ENCODE measurements at places on chromosomes 1 and 21.

GRCh38 chr1:154992721-154993571 is 440 bp upstream of the LENEP start:
- H3K27me3 ChIP-seq, result no peaks in the 10 kb centered on the region
- peaks cover 19% of the 10 kb centered on the region for H3K36me3 ChIP-seq
- peaks cover 11% of the 10 kb centered on the region for H3K4me1 ChIP-seq
- no peak for DNase-seq

DNA sequence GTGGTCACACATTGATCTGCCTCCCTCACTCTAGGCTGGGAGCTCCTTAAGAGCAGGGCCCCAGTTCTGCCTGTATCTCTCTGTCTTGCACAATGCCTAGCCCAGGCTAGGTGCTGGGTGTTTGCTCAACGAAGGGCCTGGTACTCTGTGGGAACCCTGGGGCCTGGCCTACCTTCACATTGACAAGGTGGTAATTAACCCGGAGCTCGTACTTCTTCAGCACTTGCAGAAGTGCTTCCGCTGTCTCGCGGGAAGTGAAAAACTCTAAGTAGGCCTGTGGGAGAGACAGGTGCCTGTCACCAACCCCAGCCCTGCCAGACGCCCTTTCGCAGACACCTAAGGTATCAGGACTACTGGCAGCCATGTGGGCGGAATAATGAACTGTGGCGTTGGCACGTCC is 13.7 kb downstream of the MTHFR start:
- peak overlapping the region; percentile 15 for H3K27ac ChIP-seq
- H3K4me1 ChIP-seq, result peaks cover 13% of the 10 kb centered on the region
- no peak for DNase-seq
- H3K36me3 ChIP-seq, result peaks cover 41% of the 10 kb centered on the region
- H3K27me3 ChIP-seq, result no peaks in the 10 kb centered on the region

GRCh38 chr1:210989905-210990304 is 144.0 kb downstream of the KCNH1 start:
- H3K36me3 ChIP-seq, result peaks cover 20% of the 10 kb centered on the region
- H3K27ac ChIP-seq, result no peak overlapping the region
- peaks cover 9% of the 10 kb centered on the region for H3K27me3 ChIP-seq

GRCh38 chr1:85611856-85612255 is 31.3 kb downstream of the CCN1 start:
- peaks cover 34% of the 10 kb centered on the region for H3K4me1 ChIP-seq
- DNase-seq, result no peak
- H3K27ac ChIP-seq, result no peak overlapping the region

- no peaks in the 10 kb centered on the region for H3K27me3 ChIP-seq
- H3K27ac ChIP-seq, result peak overlapping the region; percentile 51
- peaks cover 41% of the 10 kb centered on the region for H3K4me1 ChIP-seq
Measured at GRCh38 chr1:65440322-65440900, 19.9 kb downstream of the LEPR start.

GRCh38 chr1:201429736-201430501 is 8.4 kb upstream of the TNNI1 start:
- H3K27me3 ChIP-seq, result no peaks in the 10 kb centered on the region
- H3K4me1 ChIP-seq, result no peaks in the 10 kb centered on the region
- H3K4me3 ChIP-seq, result no peak overlapping the region
- no peak for DNase-seq
- no peak overlapping the region for H3K27ac ChIP-seq
- H3K36me3 ChIP-seq, result no peaks in the 10 kb centered on the region

DNA sequence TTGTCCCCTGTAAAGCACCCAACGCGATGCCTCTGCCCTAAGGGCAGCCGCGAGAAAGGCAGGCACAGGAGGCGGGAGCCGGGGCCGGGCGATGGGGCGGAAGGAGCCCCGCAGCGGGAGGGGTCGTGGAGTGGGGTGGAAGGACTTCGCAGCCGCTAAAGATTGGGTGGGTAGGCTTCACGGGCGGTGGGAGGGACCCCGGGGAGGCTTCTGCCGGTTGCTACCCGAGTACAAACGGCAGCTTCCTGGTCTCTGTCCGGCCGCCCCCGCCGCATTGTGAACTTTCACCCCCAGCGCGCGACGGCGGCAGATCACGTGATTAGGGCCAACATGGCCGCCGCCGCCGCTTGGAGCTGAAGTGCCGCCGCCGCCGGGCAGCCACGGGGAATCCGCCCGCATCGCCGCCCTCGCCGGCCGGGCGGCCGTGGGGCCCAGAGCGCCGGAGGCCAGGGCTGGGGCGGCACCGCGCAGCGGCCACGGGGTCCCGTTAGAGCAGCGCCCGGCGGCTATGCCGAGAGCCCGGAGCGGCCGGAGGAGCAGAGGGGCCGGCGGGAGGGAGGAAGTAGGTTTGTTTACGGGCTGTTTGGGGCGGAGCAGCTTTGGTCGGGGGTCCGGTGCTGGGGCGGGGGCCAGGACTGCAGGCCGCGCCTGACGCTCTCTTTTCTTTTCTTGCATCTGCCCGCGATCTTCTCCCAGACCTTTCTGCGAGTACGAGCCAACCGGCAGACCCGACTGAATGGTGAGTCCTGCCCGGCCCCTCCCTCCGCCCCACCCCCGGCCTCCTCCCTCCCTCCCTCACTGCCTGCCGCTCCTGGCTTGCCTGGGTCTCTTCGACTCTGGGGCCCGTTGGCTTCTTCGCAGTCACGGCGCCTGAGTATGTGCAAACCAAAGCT is 42.4 kb downstream of the TMEM53 start:
- peak; percentile 84 for DNase-seq
- H3K4me1 ChIP-seq, result peaks cover 26% of the 10 kb centered on the region
- H3K27ac ChIP-seq, result peak overlapping the region; percentile 95
- H3K4me3 ChIP-seq, result peak overlapping the region; percentile 83
- peaks cover 35% of the 10 kb centered on the region for H3K36me3 ChIP-seq

DNA sequence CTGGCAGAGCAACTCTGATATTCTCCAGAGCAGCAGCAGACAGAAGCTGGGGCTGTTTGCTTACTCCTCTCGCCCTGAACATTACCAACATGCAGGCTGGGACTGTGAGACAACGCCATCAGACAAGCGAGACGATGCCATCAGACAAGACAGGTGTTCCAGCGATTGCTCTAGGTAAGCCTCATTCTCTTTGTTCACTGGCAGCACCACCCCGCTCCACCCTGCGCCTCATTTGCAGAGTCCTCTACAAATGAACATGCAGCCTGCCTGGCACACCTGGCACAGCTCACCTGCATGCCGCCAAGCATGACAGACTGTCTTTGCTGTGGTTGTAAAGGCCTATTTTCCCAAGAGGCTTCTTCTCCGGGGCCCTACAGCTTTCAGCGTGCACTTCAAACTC is 346.2 kb downstream of the SMYD3 start:
- H3K4me1 ChIP-seq, result peaks cover 35% of the 10 kb centered on the region
- no peaks in the 10 kb centered on the region for H3K36me3 ChIP-seq
- no peak overlapping the region for H3K27ac ChIP-seq
- H3K4me3 ChIP-seq, result no peak overlapping the region

DNA sequence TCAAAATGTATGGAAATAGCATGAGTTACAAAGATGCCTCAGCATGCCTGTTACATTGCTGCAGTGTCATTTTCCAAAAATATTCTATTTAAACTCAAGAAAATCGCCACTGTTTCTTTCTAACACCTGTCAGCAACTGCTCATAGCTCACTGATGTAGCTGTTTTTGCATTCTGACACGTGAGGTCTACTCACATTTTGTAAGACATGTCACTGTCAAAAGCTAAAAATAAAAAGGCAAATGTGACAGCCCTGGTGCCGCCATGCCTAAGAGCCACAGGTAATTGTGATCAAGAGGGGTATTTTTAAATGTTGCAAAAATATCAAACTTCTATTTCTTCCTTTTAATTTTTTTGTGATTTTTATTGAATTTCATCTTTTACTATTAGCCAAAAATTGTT is 556.2 kb upstream of the TMPRSS15 start:
- no peak overlapping the region for H3K4me3 ChIP-seq
- peaks cover 7% of the 10 kb centered on the region for H3K4me1 ChIP-seq
- no peaks in the 10 kb centered on the region for H3K36me3 ChIP-seq
- H3K27me3 ChIP-seq, result no peaks in the 10 kb centered on the region

DNA sequence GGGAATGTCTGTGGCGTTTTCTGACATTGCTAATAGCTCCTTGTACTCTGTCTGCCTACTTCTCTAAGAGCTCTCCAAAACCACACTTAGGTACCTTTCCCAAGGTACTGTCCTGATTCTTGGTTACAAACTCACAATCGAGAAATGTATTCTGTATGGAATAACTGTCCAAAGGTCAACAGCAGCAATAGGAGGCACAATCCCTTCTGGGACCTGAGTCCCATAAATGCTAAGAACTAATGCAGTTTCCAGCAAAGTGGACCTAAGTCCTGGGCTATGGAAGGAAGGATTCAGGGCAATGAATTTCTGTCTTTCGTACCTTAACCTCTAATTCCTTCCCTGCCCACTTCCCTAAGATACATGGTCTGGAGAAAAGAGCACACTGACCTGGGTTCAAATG is 59.7 kb downstream of the DMAP1 start:
- H3K4me3 ChIP-seq, result no peak overlapping the region
- no peak overlapping the region for H3K27ac ChIP-seq
- DNase-seq, result no peak
- no peaks in the 10 kb centered on the region for H3K4me1 ChIP-seq

- peaks cover 11% of the 10 kb centered on the region for H3K36me3 ChIP-seq
- no peak overlapping the region for H3K27ac ChIP-seq
- no peak for DNase-seq
- H3K4me3 ChIP-seq, result no peak overlapping the region
- H3K4me1 ChIP-seq, result peaks cover 16% of the 10 kb centered on the region
Measured at GRCh38 chr21:42836402-42836666, 43.0 kb downstream of the WDR4 start.

GRCh38 chr1:58487002-58487401 is 59.5 kb downstream of the OMA1 start:
- H3K27me3 ChIP-seq, result no peaks in the 10 kb centered on the region
- H3K4me3 ChIP-seq, result no peak overlapping the region
- H3K36me3 ChIP-seq, result peaks cover 27% of the 10 kb centered on the region
- DNase-seq, result no peak

- peak overlapping the region; percentile 95 for H3K27ac ChIP-seq
- peaks cover 81% of the 10 kb centered on the region for H3K4me1 ChIP-seq
- H3K4me3 ChIP-seq, result no peak overlapping the region
- no peak for DNase-seq
Measured at GRCh38 chr1:212970085-212970484, 19.7 kb downstream of the VASH2 start.

- no peak overlapping the region for H3K27ac ChIP-seq
- H3K4me3 ChIP-seq, result no peak overlapping the region
- H3K4me1 ChIP-seq, result peaks cover 25% of the 10 kb centered on the region
- no peaks in the 10 kb centered on the region for H3K36me3 ChIP-seq
Measured at GRCh38 chr1:117760485-117760884, 154.6 kb downstream of the TENT5C start.

- no peak overlapping the region for H3K27ac ChIP-seq
- peaks cover 36% of the 10 kb centered on the region for H3K4me1 ChIP-seq
- H3K27me3 ChIP-seq, result peaks cover 40% of the 10 kb centered on the region
- no peak overlapping the region for H3K4me3 ChIP-seq
- no peak for DNase-seq
Measured at GRCh38 chr1:201535046-201535918, 3.6 kb upstream of the NAV1 start.

- peaks cover 62% of the 10 kb centered on the region for H3K36me3 ChIP-seq
- no peak for DNase-seq
- H3K4me1 ChIP-seq, result peaks cover 15% of the 10 kb centered on the region
- H3K27ac ChIP-seq, result peak overlapping the region; percentile 41
- peak overlapping the region; percentile 45 for H3K4me3 ChIP-seq
Measured at GRCh38 chr1:155931332-155932038, 2.7 kb downstream of the KHDC4 start.

DNA sequence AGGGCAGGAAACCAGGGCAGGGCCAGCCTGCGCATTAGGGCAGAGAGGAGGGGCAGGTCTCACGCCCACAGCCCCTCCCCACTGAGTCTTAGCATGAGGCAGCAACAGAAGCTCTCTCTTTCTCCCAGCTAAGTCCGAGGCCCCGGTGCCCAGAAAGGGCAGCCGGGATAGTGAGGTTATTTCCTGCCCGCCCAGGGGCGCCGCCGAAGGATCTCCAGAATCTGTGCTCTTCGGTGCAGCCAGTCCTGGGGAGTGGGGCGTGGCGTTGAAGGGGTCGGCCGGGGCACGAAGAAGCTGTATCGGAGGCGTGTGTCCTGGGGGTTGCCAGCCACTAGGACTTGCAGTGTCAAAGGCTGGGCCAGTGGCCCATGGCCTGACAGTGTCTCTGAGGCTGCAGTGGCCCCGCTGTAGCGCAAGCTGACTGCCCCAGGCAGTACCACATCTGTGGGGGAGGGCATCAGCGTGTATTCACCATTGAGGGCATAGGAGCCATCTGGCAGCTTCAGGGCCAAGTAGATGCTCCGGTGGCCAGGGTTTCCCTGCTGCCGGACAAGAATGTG is 7.8 kb downstream of the ADAMTS4 start:
- no peak overlapping the region for H3K27ac ChIP-seq
- peak overlapping the region; percentile 16 for H3K4me3 ChIP-seq
- H3K4me1 ChIP-seq, result peaks cover 11% of the 10 kb centered on the region
- H3K27me3 ChIP-seq, result no peaks in the 10 kb centered on the region

GRCh38 chr1:14549897-14550620 is 48.4 kb upstream of the KAZN start:
- peaks cover 7% of the 10 kb centered on the region for H3K36me3 ChIP-seq
- peaks cover 10% of the 10 kb centered on the region for H3K27me3 ChIP-seq
- no peak for DNase-seq
- no peak overlapping the region for H3K4me3 ChIP-seq
- peaks cover 23% of the 10 kb centered on the region for H3K4me1 ChIP-seq
